ENCODE measurements at places on chromosomes 7 and 10.

DNA sequence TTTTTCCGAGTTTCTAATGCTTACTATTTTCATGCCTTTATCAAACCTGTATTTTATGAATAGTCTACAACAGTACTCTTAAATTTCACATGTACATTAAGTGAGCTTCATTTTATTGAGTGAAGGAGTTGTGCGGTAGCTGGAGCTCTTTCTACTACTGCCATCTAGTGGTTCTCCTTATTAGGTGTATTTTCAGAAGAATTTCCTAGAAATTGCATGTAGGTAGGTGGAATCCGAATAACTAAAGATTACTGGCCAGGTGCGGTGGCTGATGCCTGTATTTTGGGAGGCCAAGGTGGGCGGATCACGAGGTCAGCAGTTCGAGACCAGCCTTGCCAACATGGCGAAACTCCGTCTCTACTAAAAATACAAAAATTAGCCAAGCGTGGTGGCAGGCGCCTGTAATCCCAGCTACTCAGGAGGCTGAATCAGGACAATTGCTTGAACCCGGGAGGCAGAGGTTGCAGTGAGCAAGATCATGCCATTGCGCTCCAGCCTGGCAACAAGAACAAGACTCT, 38.3 kb downstream of the LRRC72 start:
- DNase-seq, result no peak

DNA sequence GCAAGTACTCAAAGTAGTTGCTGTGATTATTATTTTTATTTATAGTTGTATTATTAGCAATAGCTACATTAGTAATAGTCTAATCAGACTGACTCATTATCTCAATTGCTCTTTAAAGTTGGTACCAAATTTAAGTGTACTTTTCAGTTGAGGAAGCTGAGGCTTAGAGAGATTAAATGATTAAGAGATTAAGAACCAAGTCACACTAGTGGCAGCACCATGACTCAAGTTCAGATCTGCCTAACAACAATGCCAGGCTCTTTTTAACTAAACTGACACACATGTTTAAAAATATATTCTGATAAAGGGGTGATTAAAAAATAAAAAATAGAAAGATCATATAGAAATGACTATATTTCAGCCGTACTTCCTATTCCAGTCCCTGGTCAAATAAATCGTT, 42.0 kb downstream of the FZD1 start:
- no peak for DNase-seq

- DNase-seq, result no peak
These were observed 52.0 kb upstream of the STEAP1B start for GRCh38 chr7:22551768-22552513.

- DNase-seq, result no peak
These were observed 34.0 kb downstream of the DNAJB12 start for GRCh38 chr10:72320676-72321247.

DNA sequence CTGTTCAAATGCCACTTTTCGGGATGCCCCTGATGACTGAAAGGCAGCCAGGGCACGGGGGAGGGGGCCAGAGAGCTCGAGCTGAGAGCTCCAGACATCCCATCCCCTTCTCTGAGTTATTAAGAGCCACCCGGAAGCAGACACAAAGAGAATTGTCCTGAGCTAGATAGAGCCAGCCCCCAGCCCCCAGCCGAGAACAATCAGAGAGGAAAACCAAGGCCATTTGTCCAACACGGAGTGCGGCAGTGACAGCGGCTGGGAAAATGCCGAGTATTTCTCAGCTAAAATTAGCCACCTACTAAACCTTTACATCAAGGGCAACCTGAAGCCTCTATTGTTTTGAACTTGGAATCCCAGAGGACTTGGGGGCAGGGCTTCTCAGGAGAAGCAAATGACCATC, 51.0 kb downstream of the UNC5B start:
- DNase-seq, result no peak

DNA sequence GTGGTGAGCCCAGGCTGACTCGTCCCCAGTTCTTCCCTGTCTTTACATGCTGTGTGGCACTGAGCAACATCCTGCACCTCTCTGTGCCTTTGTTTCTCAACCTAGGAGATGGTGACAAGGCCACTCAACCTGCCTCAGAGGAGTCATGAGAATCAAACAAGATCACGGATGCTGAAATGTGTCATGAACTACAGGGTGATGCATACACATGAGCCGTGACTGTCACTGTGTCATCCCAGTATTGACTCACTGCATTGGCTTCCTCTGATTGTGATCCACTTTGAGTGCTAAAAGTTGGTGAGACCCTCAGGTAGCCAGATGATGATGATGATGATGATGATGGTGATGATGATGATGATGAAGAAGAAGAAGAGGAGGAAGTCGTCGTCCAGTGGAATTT, 11.5 kb downstream of the C10orf71 start:
- no peak for DNase-seq

All from stimulated activated CD8-positive, alpha-beta memory T cell treated with anti-CD3 and anti-CD28 coated beads, Interleukin-7, amount 100 ng/mL, for 1 hour (primary cell).